ENCODE measurements at places on chromosomes 2 and 18.
A peak's percentile ranks its signal among the peaks of the same experiment; 100 is the strongest.

DNA sequence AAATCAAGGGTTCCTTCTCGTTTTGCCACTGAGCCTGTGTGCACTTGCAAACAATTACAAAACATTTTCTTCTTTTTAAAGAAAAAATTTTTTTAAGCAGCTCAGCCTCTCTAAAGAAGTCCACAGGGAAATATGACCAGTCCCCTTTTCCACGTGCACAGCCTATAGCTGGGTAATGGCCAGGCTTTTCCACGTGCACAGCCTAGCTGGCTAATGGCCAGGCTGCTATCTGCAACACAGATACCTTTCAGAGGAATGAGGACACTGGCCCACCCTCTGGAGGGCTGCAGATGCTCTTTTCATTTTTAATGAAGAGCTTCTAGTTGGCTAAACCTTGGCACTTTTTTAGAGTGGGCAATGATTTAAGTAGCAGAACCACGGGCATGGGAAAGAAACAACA is 46.3 kb downstream of the ASB18 start:
- no peak for DNase-seq

GRCh38 chr2:215847718-215848117 is 165.6 kb downstream of the MREG start:
- no peak for DNase-seq

DNA sequence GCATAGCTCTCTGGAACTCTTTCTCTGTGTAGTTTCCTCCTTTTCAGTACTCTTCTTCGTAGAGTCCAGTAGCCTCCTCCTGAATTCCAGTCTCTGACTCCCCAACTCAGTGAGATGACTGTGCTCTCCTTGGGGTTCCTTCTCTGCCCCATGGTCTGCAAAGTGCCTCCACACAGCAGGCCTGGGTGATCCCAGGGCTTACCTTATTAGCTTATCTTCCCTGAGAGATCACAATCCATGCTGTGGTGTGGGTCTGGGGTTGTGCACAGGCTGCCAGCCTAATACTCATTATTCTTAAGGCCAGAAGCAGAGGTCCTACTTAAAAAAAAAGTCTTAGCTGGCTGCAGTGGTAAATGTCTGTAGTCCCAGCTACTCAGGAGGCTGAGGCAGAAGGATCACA is 4.6 kb upstream of the GPR39 start:
- DNase-seq: no peak

DNA sequence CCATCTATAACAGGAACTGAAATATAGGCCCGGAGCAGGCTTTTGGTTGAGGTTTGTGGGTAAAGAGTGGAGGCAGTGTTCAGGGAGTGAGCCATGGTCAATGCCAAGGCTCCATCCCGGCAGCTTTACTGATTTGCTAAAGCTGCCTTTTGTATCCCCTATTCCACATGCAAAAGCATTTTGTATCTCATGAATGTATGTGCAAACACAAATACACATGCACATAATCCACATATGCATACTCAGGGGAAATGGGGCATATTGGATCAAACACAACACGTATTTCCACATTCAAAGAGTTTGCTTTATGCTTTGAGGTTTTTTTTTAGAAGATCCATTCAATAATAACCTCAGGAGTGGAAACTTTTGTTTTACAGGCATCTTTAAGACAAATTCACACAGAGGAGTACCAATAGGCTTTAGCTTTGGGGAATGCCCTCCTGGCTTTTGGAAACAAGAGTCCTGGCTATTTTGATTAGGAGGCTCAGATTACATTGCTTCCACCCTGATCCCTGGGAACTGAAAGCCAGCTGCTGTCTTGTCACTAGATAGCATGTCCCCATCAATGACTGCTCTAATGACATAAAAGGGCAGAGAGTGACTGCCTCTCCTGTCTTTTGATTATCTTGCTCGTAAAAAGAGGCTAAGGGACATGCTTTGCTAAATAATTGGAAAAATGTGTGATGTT is 263.2 kb downstream of the EN1 start:
- DNase-seq: no peak

DNA sequence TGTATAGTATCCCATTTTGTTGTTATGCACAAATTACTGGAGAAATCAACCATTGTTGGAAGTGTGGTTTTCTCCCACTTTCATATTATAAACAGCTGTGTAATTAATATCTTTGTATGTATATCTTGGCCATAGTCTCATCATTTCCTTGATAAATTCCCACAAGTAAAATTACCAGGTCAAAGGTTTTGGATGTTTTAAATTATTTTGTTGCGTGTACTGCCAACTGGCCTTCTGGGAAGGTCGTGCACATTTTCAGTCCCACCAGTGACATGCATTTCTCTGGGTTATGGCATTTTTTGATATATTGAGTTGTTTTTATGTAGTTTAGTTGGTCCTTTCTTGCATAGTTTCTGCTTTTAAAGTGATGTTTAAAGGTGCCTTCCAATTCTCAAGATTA is 41.5 kb downstream of the TSHZ1 start:
- no peak for DNase-seq

- DNase-seq: no peak
Measured at GRCh38 chr2:118059919-118060478, 28.3 kb upstream of the INSIG2 start.

- DNase-seq: no peak
Measured at GRCh38 chr2:203719456-203720410, 13.3 kb downstream of the CD28 start.

GRCh38 chr2:216918088-216918680 is 58.3 kb upstream of the TNP1 start:
- peak; percentile 19 for DNase-seq

DNA sequence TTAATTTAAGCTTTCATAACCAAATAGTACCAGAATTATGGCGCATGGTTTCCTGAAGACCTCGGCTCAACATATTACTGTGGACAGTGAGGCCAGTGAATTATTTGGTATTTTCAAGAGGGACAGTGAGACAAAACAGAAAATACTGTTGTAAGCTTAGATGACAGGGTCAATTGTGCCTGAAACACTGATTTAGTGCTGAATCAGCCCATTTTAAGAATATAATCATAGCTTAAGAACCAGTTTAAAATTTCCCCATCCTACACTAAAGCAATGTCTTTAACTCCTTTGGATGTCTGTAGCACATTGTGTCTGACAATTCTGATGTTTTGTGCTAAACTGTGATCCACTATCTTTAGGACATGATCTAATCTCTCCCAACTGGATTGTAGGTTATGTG is 4.6 kb downstream of the ITGA6 start:
- no peak for DNase-seq

GRCh38 chr2:56357655-56358295 is 174.0 kb downstream of the CCDC85A start:
- peak; percentile 78 for DNase-seq

GRCh38 chr2:6657136-6657535 is 208.6 kb downstream of the CMPK2 start:
- DNase-seq: no peak

- DNase-seq: no peak
Measured at GRCh38 chr2:165240916-165241315, 1.7 kb downstream of the SCN2A start.

DNA sequence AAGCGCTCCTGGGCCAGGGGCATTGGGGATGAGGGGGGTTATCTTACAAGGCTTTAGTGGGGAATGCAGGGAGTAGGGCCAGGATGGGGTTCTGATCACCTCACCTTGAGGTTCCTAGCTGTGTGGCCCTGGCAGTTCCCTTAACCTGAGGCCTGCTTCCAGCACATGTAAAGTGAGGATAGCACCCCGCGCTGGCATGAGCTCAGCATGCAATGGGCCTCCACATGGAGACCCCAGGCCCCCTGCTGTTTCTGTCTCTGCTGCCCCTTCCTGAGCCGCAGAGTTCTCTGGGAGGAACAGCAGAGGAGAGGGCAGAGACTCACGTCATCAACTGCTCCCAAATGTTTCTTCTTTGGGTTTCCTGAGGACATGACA is 8.6 kb upstream of the TEX51 start:
- DNase-seq: no peak

Data from NCI-H2171 (cell line).